Right cardiac atrium (tissue), 5 donors: ENCODE measurements at places on chromosomes 5 and 9.

DNA sequence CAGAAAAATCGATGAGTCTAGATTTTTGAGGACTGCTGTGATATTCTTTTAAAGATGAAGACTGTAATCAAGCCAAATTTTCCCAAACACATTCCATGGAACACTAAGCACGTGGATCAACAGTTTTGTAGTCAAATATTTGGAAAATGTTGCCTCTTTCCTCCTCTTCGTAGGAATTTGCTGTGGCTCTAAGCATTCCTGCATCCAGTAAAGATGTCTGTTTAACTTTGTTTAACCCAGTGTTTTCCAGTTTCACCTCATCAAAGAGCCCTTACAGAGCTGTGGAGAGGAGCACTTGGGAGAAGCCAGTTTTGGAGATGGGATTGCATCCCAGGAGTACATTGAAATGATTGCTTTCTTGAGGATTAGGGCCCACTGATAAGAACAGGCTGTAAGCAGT, 58.9 kb downstream of the INSYN2B start:
- no peak for DNase-seq

GRCh38 chr5:157100140-157100679, 8.6 kb downstream of the HAVCR2 start:
- no peak for DNase-seq

DNA sequence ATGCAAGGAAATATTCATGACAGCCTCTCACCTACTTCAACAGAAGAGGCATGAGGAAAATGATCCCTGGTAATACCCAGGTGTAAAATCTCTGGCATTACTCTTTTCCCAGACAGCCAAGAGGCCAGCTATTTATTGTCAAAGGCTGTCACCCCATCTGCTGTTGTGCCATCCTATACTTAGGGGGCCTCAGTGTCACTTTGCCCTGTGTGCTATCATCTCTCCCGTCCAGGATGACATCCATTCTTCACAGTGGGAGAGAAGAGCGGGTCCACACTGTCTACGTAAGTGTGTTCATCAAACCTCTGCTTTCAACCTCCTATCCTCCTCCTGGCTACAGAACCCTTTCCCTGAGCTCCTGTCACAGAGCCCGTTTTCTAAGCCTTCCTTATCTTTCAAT, 82.6 kb downstream of the MYO10 start:
- no peak for DNase-seq

DNA sequence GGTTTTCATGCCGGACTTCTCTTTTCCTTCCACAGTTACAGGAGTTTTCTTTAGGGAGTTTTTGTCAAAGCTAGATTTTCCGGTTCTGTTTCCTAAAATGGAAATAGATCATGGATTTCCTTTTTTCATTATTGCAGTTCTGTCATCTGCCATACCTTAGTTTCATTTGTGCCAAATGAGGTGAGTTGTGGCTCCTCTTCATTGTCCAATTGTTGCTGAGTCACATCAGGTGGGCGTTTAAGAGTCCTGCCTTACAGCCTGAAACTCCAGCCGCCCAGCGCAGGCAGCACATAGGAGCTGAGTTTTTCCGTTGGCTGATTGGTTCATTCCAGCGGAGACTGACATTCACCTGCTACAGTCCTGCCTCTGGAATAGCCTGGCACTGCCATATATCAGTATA, 14.1 kb downstream of the SLC25A25 start:
- DNase-seq: no peak

DNA sequence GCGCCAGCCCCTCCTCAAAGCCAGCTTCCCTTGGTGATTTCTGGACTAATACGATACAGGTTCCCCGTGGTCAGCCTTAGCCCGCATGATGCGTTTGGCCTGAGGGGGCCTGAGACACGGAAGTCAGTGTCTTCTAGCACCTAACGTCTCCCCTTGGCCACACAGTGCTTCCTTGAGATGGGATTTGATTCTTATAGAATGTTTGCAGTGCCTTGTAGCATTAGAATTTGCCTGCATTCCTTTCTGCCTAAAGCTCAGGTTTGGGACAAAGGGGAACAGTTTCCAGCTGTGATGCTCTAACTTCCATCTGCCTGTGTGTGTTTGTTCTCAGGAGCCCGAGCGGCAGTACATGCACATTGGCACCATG, 34.4 kb downstream of the CFAP90 start:
- DNase-seq: no peak

DNA sequence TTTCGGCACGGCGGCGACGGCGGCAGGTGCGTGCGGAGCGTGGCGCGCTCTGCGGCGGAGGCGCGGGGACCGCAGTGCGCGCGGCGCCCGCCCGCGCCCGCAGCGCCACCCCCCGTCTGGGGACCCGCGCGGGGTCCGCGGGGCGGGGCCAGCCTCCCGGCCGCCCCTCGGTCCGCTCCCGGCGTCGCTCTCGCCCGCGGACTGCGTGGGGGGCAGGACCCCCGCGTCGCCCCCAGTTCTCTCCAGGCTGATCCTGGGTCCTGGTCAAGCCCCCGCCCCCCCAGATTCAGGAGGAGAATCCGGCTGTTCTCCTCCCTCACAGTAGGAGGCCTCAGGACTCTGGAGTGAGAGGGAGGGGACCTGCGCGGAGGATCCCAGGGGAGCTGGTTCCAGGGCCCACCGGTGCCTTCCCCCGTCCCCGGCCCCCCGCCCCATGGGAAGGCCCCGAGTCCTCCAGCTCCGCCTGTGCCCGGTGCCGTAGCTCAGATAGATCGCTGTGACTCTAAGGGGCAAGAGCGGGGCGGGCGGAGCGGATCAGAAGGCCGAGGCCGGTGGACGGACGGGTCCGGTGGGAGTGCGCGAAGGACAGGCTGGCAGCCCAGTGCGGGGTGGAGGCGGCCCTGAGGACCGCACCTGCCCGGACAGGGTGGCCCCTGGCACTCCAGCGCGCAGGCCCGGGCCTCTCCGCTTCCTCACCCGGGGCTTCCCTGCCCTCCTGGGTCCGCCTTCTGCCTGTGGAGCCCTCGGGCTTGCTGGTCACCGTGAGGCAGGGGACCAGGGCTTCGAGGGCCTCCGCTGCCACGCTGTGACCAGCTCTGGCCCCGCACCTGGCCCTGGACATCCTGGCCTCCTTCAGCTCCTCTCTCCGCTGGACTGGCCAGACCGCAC, at the start of gene RNF208:
Gene RNF208 (minus strand): TSS at position 51 of the 888 bp plus-strand sequence. CDS start 1,028 bp downstream, outside the sequence.
- no peak for DNase-seq

DNA sequence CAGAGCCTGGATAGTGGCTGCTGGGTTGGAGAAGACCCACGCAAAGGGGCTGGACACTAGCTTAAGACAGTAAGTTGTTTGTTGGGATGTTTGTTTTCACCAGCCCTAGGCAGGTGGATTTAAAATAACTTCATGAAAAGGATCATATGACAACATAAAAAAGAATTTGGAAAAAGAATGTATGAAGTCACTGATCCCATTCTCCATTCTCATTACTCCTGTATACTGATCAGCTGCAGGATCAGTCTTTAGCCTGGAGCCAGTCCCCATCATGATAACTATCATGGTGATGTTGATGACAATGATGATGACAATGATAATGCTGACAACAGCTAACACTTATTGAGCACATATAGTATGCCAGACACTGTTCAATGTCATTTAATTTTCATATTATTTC, 92.1 kb upstream of the IFNE start:
- DNase-seq: no peak

GRCh38 chr9:19597176-19597575, 188.4 kb downstream of the ACER2 start:
- no peak for DNase-seq

DNA sequence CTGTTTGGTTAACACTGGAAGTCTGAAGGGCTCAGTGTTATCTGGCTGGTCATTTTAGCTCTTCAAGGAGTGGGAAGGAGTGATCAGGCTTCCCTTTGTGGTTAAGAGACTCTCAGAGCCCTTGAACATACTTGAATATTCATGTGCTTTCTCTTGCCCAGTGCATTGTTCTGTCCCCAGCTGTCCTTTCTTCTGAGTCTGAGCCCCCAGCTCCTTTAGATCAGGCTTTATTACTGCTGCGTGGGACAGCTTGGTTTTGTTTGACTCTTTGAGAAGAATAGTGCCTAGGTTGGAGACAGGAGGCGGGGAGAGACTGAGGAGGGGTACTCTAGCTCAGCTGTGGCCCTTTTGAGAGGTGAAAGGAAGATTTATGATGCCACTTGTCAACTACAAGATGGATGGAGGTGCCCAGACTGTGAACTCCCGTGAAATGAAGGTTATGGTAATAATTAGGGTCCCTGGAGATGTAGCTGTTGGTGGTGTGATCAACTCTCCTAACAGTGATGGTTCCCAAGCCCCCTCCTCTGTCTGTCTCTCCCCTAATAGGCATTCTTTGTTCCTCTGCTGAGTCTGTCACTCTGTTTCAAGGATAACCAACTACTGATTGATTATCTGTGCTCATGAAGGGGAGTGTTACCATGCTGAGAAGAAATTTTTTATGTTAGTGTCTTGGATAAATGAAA, 83.1 kb upstream of the GLRA1 start:
- no peak for DNase-seq

DNA sequence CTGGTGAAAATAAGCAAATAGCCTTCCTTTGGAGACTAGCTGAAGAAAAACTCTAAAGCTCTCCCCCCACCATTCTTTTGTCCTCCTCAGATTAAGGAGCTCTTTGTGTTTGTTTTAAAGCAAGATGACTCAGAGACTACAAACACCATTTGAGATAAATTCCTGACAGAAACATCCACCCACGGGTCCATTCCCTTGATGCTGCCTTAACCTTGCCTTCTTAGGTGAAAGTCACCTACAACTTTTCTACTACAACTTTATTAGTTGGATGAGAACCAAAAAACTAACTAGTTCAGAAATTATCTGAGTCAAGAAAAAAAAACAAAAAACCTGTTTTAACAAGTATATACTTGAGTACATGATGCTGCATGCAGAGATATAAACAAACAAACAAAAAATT, 831.1 kb downstream of the NR2F1-AS1 start:
- no peak for DNase-seq

- no peak for DNase-seq
These were observed 106.1 kb downstream of the UBAP2 start for GRCh38 chr9:33942471-33943083.

DNA sequence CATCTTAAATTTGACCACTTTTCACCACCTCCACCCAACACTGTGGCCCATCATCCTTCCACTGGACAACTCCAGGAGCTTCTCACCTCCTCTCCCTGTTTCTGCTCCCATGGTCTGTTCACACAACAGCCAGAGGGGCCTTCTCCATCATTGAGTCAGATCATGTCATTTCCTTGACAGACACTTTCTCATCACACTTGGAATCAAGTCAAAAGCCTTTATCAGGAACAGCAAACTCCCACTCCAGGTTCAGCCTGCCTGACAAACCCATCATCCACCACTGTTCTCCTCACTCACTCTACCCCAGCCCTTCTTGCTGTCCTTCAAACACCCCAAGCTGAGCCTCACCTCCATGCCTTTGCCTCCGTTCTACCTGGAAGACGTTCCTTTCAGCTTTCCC, 78.4 kb upstream of the ADRA1B start:
- DNase-seq: no peak

- no peak for DNase-seq
These were observed 77.3 kb downstream of the SLC38A9 start for GRCh38 chr5:55634866-55635265.

DNA sequence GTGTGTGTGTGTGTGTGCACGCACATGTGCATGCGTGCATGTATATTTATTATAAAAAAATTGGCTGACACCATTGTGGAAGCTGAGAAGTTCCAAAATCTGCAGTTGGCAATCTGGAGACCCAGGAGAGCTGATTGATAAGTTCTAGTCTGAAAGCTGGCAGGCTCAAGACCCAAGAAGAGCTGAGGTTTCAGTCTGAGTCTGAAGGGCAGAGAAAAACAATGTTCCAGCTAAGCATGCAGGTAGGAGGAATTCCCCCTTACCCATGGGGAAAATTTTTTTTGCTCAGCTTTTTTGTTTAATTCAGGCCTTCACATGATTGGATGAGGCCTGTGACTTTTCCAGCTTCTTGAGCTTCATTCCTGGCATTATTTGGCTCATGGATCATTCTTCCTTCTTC, 31.2 kb upstream of the ACTBL2 start:
- no peak for DNase-seq

GRCh38 chr5:62340392-62340791, 34.4 kb downstream of the KIF2A start:
- DNase-seq: no peak

- no peak for DNase-seq
These were observed 177.3 kb upstream of the DMAC1 start for GRCh38 chr9:7976856-7977255.

DNA sequence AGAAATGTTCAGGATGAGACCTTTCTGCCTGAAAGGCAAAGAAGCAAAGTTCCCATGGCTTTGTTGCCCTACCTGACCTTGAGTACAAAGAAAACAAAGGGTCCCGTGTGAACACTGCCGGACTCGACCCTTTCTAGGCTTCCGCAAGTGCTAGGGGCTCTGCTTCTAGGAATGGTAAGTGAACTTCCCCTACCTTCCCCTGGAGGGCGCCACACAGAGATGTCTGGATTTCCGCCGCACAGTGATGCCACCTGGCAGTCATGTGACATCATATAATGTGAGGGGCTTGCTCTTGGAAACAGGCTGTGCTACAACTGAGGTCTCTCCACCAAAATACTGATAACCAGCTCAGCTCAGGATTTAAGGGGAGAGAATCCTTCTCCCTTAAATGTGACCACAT, 56.6 kb downstream of the HSD17B3 start:
- no peak for DNase-seq

DNA sequence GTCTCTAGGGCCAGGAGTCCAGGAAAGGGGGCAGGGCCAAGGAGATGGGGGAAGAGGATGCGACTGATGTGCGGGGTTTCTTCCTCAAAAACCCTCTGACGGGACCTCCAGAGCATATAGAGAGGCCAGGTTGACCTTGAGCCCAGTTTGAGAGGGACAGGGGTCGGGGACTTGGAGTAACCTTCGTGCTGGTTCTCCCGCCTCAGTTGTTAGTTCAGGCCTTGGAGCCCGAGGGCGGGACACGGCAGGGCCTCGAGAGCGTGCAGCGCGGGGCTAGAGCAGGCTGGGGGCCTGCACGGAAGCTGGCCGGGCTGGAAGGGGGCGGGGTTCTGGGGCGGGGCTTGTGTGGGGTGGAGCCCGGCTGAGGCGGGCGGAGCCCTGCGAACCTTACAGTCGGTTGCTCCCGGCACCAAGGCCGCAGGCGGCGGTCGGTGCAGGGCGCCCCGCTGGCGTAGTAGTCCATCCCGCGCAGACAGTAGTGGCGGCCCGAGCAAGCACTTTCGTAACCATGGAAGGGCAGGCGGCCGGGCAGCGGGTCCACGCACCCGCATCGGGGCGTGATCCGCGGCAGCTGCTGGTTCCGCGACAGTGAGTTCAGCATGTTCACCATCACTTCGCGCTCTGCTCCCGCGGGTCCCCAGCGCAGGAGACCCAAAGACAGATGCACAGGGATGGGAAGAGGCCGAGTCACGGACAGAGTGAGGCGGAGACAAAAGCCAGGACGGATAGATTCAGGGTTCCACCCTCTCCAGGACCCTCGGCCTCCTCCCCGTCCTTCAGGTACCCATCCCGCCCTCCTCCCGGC, 4.0 kb upstream of the MYORG start:
- DNase-seq: peak; percentile 92

GRCh38 chr5:151611127-151611775, 20.1 kb upstream of the FAT2 start:
- DNase-seq: no peak
